ENCODE measurements at places on chromosomes 12 and 14. TPM values are rescaled to one million over a fixed set of nuclear protein-coding genes. Genes with fewer than 3 reads are reported as not detected.

The AKAP5 gene
- total RNA-seq: 3.0 TPM

The SLC17A8 gene
- 13.2 TPM for total RNA-seq

DNA sequence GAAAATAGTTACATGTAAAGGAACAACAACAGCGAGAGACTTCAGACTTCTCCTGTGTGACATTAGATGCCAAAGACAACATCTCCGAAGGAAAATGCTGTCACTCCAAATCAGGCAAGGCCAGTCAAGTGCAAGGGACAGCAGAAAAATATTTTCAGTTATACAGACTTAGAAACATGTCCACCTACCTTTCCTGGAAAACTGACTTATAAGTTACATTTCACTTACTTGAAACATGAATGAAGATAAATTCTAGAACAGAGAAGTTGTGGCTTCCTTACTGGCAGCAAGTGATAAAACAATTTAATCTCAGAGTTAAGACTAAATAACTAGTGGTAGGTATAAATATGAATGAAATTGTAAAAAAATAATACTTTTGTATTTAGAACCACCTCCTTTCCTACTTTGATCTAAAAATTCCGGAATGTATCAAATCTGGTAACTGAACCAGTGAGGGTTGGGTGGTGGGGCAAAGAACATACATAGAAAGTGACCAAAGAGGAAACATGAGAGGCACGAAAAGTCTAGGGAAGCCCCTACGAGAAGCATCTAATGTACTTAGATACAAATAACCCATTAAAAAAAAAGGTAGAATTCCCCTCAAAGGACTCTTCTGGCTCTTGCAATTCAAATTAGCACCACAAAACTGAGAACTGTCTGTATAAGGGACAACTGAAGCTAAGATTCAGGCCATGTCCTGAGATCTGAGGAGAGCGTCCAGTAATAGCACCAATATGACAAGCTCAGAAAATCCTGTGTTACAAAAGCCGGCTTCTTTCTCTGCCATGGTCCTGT, 21.2 kb downstream of the MTHFD1 start:
- no peak for DNase-seq
- peaks cover 15% of the 10 kb centered on the region for H3K36me3 ChIP-seq
- H3K4me1 ChIP-seq: no peaks in the 10 kb centered on the region
- H3K4me3 ChIP-seq: no peak overlapping the region

GRCh38 chr12:132065609-132066344, 78.3 kb downstream of the DDX51 start:
- no peaks in the 10 kb centered on the region for H3K4me1 ChIP-seq
- DNase-seq: no peak
- no peaks in the 10 kb centered on the region for H3K27me3 ChIP-seq

GRCh38 chr14:94769391-94770250, at the start of gene GSC:
Gene GSC (minus strand): TSS chr14:94770113. CDS start chr14:94770015, 98 bp downstream.
- peaks cover 47% of the 10 kb centered on the region for H3K4me1 ChIP-seq
- H3K27ac ChIP-seq: no peak within 1 kb of the TSS
- no peaks in the 10 kb centered on the region for H3K36me3 ChIP-seq
- H3K4me3 ChIP-seq: peak within 1 kb of the TSS; percentile 35
- no peak for DNase-seq
- H3K27me3 ChIP-seq: peaks cover 98% of the 10 kb centered on the region
